ENCODE measurements at places on chromosomes 12 and 14.

- DNase-seq = no peak
Measured at GRCh38 chr14:71956920-71957563, 24.8 kb downstream of the RGS6 start.

DNA sequence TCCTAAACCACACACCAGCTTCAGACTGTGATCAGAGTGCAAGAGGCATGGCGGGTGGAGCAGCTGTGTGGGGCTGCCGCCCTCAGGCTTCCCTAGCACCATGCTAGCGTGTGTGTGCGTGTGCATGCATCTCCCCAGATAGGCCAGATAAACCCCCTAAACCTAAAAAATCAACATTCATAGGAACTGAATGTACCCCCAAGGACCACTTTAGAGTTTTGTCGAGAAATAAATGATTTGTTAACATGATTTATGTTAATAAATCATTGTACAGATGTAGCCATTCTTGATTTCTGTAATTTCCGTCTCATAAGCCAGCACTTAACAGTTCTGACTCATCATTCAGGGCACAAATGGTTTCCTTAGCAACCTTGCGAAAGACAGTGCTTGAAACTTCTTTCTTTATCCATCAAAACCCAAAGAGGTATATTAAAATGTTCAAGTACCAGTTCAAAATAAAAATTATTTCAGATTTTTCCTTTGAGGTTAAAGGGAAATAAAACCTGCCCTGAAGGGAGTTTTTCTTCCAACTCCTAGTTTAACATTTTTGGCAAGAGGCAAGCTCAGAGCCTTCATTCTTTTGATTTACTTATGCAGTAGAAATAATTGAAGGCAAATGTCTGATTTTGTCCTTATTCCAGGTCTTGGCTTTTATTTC lies 206.2 kb upstream of the RGS6 start:
- DNase-seq = no peak

- no peak for DNase-seq
Measured at GRCh38 chr12:20374795-20375194, 6.5 kb downstream of the PDE3A start.

DNA sequence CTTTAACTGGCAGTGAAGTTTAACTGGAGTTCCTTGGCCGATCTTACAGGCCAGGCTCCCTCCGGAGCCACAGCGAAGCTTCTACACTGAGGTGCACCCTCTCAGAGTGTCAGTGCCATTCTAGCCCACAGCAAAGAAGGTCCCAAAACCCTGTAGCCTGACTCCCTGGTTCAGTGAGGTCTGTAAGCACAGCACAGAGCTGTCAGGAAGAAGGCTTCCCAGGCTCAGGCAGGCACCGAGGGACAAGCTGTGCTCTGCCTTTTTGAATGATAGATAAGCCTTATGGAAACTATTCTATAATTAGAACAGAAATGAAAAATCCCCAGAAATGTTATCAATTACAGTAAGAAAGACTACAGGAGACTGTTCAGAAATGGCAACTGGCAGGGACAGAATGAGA lies 40.2 kb downstream of the MOK start:
- no peak for DNase-seq

DNA sequence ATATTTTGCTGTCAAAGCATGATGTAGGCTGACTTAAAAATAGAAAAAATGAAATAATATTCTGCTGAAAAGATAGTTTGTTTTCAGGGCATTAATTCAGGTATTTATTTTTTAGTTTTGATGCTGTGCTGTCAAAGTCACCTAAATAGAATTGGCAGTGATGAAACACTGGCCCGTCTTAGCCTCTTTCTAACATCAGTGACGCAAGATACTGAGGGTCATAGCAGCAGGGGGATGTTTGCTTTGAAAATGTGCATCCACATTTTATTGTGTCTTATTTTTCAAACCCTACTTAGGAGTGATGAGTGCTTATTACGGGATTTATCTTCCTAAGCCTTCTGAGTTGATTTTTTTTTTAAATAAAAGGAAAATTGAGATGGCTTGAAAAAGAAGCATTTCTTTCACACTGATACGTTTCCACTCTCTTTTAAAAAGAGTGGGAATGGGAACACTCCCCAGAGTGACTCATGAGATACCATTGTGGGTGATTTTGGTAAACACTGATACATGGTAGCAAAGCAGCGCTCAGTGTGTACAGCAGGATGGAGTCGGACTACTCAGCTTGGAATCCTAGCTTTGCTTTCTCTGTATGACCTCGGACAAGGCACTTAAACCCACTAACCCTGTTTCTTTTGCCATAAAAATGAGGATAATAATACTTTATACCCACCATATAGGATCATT lies 290.8 kb downstream of the ERC1 start:
- DNase-seq = no peak

- no peak for DNase-seq
Measured at GRCh38 chr12:130041983-130042812, 120.1 kb upstream of the FZD10 start.

DNA sequence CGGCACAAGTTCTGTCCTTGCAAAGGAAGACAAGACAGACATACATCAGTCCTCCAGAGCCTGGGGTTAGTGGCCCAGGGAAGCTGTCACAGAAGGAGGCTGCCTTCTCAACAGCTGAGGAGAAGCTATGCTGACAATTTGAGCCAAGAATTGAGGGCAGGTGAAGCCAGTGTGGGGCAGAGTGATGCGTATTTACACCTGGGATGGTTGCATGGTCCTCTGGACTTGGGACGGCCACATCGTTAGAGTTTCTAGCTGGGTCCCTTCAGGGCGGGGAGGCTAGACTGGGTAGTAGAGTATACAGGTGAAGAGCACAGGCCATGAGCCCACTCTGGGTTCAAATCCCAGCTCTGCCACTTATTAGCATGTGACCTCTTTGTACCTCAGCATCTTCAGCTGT lies 16.5 kb downstream of the KRT85 start:
- no peak for DNase-seq

DNA sequence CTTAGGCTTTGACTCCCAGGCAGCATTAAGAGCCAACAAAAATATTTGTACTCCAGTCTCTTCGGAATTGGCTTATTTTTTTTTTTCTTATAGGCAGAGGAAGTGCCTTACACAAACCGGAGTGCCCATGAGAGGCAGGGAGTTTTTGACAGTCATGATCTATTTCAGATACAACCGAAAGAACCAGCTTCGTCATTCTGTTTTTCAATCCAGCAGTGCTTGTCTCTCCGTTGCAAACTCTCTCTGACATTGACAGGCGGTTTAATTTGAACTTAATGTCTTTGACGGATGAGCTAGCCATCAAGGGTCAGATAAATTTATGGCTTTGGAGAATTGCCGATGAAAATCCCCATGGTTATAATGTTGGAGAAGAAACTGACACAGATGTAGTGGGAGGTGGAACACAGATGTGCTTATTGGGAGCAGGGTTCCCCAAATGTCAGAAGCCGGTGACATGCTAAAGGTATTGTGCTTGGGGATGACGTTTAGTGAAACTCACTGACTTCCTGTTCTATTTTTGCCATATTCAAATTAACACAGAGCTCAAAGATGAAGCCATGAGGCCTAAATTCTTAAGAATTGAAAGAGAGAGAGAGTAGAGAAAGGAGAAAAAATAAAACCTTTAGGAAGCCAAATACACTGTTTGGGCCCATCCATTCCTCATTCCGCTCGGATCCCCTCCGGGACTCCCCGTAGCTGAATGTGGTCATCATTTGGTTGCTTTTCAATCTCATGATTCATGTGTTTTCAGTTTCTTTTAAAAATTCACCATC lies 59.7 kb downstream of the PLXNC1 start:
- no peak for DNase-seq

GRCh38 chr12:129659961-129660622 lies 243.7 kb downstream of the TMEM132D start:
- no peak for DNase-seq

- no peak for DNase-seq
Measured at GRCh38 chr12:131852551-131853299, 24.5 kb downstream of the MMP17 start.

GRCh38 chr14:59318908-59319307 lies 130.4 kb downstream of the DAAM1 start:
- no peak for DNase-seq
